ENCODE measurements at places on chromosomes 4 and X.

GRCh38 chr4:164529058-164529457 is 224.9 kb upstream of the SMIM31 start:
- DNase-seq, result no peak

GRCh38 chr4:176335421-176335820 is 15.7 kb downstream of the SPCS3 start:
- peak; percentile 25 for DNase-seq

- no peak for DNase-seq
Observed at GRCh38 chr4:8277356-8278008, 7.9 kb downstream of the HTRA3 start.

DNA sequence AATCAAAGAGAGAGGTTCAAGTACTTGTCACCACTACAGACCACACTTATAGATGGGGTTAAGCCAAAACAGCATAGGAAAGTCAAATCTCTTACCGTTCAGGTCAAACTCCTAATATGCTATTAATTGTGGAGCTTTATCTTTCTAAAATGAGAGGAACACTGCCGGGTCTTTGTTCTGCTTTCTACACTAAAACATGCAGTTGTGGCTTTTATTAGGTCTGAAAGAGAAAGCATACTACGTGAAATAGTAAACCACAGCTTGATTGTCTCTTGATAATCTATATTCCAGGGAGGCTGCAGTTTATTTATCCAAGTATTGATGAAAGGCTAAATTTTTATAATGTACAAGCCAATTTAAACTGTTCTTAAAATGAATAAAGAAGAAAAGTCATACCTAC is 12.3 kb upstream of the INPP4B start:
- DNase-seq, result no peak

- DNase-seq, result no peak
Observed at GRCh38 chrX:48835524-48836329, at the start of gene PCSK1N. PCSK1N (minus strand) TSS chrX:48835610; CDS start chrX:48835532, 78 bp downstream.

DNA sequence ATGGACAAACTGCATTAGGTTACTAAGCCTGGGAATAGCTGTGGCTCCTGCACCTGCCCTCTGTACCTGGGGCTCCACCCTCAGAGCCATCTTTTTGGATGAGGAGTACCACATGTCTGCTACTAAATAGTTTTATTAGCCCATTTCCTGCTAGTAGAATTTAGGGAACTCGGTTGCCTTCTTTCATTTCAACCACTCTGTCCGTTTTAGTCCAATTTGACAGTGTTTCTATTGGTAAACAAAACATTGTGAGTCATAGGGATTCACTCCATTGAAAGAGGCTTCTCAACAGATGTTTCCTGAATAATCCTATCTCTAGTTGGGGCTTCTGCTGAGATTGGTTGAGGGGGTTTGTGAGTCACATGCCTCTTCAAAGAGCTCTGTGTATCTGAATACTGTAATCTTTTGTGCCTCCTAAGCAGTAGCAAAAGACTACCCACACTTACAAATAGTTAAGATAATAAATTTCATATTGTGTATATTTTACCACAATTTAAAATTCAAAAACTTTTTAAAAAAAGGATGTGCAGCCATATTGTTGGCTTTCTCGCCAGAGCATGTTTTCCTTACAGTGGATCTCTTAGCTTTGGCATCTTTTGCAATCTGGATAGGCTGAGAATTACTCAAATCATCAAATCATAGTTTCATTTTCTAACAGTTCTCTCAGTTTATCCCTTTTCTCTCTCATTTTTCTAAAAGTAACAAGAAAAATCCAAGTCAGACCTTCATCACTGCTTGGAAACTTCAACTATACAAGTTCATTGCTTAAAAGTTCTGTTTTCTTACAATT is 9.9 kb downstream of the FAM200B start:
- DNase-seq, result peak; percentile 36

DNA sequence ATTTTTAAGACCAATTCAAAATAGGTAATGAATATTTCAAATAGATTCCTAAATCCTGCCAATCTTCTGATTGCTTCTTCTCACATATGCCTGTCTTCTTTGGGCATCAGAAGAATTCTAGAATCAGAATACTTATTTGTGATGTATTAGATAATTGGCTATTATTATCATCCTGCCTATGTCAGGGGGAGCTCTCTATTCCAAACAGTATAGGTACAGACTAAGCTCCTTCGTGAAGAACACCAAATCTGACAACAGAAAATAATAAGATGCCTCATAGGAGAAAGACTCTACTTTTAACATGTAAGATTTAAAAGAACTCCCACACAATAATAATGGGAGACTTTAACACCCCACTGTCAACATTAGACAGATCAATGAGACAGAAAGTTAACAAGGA is at the start of gene IQCM:
IQCM (minus strand) TSS at position 101 of the 400 bp plus-strand sequence. CDS start 73,152 bp downstream, outside the sequence.
- DNase-seq, result no peak

DNA sequence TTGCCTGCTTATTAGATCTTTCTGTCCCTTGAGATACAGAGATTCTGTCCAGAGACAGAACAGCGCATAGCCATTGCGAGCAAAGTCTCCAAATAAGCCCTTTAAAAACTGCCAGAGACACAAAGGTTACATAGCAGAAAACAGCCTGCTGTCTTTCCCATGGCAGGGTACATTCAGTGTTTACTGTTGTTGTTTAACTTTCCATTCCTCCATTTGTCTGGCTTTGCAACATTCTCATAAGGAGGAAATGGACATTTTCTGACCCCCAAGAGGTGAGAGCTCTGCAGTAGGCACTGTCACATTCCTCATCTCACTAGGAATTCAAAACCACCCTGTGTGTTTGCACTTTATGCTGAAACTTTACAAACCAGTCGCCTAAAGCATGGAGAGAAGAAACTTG is 48.3 kb downstream of the PDE5A start:
- DNase-seq, result no peak

GRCh38 chr4:25890571-25891485 is 23.2 kb upstream of the SMIM20 start:
- DNase-seq, result no peak

- peak; percentile 74 for DNase-seq
Observed at GRCh38 chr4:83771113-83771705, 235.3 kb downstream of the GPAT3 start.

All from adipocyte (in vitro differentiated cells).